Esophagus muscularis mucosa (tissue), 4 donors: ENCODE measurements at places on chromosomes 7 and 10. TPM values are rescaled to one million over a fixed set of nuclear protein-coding genes. Genes with fewer than 3 reads are reported as not detected.

Gene EPHB6
- total RNA-seq, result 10.5 TPM

Gene TMEM229A
- total RNA-seq, result not detected

Gene SPDYE2B
- total RNA-seq, result not detected

Gene ADGRA1
- not detected for total RNA-seq

Gene ACTL6B
- total RNA-seq, result not detected

Gene IGFBP1
- not detected for total RNA-seq

DNA sequence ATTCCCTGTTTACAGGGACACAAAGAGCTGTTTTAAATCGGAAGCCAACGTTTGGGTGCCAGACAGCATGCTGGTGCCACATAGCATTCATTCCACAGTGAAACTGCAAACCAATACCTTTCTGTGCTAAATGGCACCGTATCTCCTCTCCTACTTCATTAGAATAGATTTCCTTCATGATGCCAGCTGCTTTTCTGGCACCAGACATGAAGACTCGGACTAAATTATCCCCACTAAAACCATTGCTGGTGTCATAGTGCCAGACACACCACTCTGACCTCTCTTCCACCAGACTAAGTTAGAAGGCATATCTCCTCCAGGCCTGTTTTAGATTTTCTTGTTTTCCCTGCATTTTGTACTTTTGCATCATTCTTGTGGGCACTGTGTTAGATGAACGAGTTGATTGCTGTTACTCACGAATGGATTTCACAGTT, 155.1 kb downstream of the ETV1 start:
- DNase-seq, result no peak

- DNase-seq, result peak; percentile 89
Observed at GRCh38 chr10:116126954-116127695, 145.9 kb downstream of the GFRA1 start.

GRCh38 chr10:15295537-15296325, 75.4 kb downstream of the FAM171A1 start:
- no peak for DNase-seq

GRCh38 chr10:118594392-118595063, 920 bp downstream of the PRLHR start:
- no peak for DNase-seq

DNA sequence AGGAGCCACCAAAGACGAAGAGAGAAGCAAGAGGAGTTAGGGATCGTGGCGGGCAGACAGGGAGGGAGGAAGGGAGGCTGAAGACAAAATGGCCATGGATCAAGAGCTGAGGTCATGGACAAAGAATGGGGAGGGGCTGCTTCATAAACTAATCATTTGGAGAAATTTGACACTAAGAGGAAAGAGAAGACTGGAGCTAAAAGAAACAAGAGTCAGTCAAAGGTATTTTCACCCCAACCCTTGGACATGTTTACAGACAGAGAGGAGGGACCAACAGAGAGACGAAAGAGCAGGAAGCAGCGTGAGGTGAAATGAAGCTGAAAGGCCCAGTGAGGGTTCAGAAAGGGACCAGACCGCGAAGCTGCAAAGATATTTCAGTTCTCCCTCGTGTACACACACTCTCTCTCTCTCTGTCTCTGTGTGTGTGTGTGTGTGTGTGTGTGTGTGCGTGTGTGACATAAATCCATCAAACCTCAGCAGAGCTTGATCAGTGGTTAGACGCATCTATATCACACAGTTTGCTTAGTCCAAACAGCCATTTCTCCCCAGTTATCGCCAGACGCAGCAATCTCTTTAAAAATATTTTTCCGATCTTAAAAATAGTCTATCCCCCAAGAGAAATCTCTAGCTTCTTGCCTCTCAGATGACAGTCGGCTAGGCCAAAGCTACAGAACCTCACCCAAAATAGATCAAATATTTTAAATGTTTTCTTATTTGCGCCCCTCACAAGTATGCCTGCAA, 12.5 kb upstream of the CALD1 start:
- peak; percentile 81 for DNase-seq

DNA sequence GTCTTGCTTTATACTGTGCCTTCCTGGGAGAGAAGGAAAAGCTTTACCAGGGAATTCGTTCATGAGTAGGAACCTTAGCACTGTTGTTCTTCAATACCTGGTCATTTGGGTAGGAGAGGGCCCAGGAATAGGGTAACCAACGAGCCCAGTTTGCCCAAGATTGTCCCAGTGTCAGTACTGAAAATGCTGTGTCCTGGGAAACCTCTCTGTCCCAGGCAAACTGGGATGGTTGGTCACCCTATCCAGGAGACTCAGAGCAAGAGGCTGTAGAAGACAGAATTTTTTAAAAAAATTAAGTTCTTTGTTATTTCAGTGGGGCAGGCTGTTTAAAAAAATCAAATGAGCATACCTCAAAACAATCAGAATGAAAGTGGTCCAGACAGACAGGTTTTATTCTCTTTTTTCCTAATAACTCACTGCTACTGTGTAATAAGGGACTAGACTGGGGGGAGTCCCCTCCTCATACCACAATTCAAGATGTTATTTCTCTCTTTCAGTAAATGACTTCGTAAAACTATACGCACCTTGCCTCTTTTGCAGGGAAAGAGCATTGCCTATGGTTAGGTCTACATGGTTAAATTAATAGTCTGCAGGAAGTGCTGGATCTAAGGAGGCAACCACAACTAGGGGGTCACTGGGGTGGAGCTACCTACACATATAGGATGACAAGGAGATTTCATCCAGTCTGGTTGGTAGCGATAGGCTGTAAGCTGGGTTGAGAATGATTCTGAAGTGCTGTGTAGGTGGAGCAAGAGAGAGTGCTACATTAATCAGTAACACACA, 41.1 kb upstream of the FAM133B start:
- DNase-seq, result no peak

GRCh38 chr7:28706584-28706983, 251.5 kb downstream of the TRIL start:
- no peak for DNase-seq

DNA sequence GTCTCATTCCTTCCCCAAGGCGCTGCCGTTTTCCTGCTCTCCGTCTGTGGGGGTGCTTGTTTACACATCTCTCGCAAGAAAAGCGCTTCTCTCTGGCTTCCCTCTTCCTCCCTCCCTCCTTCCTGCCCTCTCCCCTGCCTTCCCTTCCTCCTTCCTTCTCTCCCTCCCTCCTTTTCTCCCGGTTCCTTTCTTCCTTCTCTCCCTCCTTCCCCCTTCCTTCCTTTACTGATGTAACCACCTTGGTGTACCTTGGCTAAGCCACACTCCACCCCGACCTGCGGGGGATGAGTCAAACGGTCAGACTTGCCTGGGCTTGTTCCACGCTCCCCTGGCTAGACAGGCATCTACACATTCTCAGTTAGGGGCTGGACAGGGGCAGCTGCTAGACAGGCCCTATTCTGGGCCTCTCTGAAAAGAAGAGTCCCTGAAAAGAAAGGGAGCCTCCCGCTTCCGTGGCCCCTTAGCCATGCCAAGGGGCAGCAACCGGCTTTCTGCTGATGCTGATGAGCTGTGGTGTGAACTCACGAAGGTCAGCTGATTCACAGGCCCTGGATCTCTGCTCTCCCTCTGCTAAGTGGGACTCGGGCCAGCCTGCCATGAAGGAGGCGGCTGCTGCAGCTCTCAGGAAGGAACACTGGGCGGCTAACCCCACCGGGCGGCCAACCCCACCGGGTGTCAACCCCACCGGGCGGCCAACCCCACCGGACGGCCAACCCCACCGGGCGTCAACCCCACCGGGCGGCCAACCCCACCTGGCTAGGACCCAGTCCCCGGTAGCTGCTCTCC, 216.8 kb downstream of the TCERG1L start:
- no peak for DNase-seq

DNA sequence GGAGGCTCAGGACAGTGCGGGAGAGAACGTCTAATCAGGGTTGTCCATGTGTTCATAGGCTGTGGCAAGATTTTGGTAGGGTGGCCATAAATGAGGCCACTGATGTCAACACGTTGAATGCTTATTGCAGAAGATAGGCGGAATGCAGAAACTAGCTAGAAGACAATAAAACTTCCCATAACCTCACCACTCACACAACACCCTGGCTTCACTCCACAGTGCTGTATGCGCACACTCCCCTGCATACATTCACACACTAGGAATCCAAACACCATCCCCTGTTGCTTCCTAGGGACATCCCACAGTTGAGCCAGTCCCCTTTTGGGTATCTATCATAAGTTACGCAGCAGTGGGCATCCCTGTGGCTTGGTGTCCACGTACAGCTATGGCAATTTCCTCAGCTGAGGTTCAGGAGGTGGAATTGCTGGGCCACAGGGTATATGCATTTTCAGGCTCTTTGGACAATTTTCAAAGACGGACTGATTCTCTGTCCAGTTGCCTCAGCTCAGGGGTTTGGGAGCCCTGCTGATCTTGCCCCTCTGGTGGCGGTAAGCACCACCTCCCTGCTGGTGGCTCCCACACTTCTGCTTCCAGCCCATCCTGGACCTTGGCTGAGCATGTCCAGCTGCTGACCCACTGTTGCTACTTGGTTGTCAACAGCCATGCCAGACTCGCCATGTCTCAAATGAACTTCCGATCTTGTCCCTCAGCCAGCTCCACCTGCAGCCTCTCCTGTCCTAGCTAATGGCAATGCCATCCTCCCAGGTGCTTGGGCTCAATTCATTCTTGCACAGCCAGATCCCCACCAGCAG, 36.4 kb downstream of the CDH23 start:
- no peak for DNase-seq

DNA sequence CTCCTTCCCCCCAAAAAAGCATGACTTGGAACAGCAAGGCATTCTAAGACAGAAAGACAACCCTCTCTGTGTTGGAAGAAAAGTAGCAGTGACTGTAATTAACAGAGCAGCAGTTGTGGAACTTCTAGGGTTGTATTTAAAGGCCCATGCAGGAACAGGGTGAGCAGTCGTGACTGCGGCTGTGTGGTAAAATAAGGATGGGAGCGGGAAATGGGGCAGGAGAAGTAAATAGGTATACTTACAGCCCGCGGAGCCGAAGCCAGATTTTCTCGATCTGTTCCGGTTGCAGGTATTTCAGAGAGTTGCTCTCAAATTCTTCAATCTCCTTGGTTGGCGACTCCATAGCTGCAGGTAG, 179 bp downstream of the PDE1C start:
- DNase-seq, result no peak

DNA sequence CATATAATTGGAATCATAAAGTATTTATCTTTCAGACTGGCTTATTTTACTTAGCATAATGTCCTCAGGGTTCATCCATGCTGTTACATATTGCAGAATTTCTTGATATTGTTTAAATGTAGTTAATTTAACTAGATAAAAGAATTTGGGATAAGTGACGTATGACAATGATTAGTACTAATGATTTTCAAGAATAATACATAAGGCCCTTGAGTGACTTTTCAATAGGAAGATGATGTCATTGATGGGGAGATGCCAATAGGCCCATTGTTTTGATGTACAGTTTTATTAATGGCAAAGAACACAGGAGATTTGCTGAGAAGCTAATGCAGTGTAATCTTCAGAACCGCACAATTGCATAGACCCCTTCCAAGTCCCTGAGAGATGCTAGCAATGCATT, 537.4 kb upstream of the PHF14 start:
- DNase-seq, result no peak

DNA sequence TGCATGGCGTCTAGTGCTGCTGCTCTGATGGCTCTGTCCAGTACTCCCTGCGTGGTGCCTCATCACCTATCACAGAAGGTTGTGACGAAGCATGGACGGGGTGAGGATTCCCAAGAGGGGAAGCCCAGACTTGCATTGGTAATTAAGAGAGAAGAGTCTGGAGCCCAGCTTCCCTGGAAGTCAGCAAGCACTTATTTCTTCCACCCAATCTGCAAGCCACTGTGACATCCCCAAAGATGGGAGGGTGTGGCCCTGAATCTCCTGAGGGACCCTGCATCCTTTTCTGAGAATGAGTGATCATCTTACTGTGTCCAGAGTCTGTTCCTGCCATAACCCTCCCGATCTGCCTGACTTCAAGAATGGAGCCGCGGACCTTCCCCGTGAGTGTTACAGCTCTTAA, 166.7 kb downstream of the PTPN20 start:
- DNase-seq, result no peak
